ENCODE measurements at places on chromosomes 5 and 9.

DNA sequence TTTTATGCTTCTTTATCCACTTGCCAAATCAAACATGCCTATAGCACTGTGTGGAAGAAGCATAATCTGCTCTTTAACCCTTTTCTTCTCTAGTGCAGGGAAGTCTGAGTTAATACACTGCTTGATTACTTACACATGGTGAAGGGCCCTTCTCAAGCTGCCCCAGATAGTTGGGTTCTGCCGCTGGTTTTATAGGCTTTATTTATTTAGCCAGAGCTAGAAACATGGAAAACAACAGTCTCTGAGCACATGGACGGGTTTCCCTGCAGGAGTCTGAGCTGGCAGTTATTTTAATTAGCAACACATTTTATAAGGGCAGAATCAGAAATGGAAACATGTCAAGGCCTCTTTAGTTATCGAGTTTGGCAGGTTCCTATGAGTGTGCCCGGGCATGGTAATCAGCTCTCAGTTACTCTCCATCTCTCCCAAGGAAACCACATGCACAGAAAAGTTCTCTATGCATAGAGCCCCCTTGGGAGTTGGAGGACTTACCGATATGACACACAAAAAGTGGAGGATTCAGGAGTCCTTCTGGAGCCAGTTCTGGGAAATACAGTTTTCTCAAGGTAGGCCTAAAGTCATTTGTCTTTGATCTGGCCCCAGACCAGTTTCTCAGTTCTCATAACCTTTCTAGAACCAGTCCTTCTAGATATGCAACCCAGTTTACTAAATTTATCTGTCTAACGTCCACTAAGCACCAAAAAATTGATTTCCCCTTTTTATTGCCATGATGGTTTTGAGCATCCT lies 564.8 kb downstream of the ACTL7B start:
- DNase-seq: no peak

DNA sequence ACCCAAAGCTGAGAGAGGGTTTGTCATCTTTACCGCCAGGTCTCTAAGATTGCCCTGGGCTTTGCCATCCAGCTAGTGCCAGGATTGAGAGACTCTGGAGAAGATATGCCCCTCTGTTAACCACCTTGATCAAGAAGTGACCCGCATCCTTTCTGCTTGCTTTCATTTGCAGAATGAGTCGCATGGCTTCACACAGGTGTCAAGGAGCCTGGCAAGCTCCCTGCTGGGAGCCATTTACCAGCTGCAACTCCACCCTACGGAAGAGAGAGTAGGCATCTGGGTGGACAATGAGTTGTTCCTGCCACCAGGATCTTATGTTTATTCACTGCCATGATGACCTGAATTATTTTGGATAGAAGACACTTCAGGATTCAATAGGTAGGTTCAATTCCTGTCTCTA lies 43.0 kb downstream of the HSD17B3 start:
- no peak for DNase-seq

GRCh38 chr9:134707031-134707680 lies 65.6 kb downstream of the COL5A1 start:
- DNase-seq: no peak

- no peak for DNase-seq
These were observed 627.3 kb upstream of the NUDT12 start for GRCh38 chr5:104189909-104190308.

DNA sequence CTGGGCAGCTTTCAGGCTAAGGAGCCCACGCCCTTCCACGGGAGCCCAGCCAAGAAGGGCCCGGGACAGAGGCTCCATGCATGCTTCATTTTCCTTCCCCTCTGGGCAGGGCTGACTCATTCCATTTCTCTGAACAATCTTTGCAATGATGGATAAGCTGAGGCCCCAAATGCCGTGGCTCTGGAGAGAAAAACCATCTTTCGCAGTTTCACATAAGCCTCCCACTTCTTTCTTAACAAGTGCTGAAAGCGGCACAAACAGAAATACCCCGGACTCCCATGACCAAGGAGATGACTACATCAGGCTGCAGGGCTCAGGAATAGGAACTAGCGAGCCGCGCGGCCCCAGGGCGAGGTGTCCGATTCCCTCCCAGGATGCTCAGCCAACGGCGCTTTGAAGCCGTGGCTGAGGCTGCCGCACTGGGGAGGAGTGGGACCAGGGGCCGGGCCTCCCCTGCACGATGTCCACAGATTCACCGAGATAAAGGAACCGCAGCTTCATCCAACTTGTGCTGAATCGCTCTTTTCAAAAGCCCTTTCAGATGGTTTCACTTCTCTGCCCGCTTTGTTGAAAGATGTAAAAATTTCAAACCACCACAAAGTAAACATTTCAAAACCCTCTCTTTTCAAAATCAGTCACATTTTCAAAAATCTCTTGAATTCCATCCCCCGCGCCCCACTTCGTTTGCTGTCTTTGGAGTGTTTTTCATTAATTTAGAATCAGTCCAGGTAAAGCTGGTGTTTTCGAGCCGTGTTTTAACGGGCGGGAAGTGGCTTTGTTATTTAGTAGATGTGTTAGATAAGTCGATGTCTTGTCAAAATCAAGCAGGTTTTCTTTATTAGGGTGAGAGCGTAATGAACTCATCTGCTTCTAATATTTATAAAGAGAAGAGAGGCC lies 96.5 kb upstream of the LMX1B start:
- DNase-seq: no peak

- DNase-seq: no peak
These were observed 14.5 kb downstream of the SURF6 start for GRCh38 chr9:133321411-133321935.

- no peak for DNase-seq
These were observed 90.0 kb upstream of the NIPBL start for GRCh38 chr5:36786448-36787012.

GRCh38 chr9:38431116-38431515 lies 6.9 kb upstream of the IGFBPL1 start:
- no peak for DNase-seq

GRCh38 chr5:65482296-65482735 lies 596 bp upstream of the ADAMTS6 start:
- DNase-seq: no peak

GRCh38 chr9:125707472-125707804 lies 430 bp upstream of the MAPKAP1 start:
- no peak for DNase-seq

DNA sequence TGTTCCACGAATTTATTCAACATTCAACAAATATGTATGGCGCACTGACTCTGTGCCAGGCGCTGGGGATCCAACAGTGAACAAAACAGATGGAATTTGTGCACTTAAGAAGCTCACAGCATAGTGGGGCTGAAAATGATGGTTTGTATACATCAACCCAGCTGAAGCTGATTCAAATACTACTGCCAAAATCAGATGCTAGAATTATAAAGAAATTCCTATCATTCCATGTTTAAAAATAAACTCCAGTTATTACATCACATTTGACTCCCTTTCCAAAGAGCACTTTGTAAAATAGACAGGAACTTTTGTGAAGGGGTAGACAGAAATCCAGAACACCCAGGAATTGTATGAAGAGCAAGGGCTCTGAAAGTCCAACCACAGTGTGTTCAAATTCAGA lies 54.1 kb downstream of the ZNF608 start:
- DNase-seq: no peak

- DNase-seq: no peak
These were observed 209.3 kb downstream of the DAB2IP start for GRCh38 chr9:121860744-121861143.

DNA sequence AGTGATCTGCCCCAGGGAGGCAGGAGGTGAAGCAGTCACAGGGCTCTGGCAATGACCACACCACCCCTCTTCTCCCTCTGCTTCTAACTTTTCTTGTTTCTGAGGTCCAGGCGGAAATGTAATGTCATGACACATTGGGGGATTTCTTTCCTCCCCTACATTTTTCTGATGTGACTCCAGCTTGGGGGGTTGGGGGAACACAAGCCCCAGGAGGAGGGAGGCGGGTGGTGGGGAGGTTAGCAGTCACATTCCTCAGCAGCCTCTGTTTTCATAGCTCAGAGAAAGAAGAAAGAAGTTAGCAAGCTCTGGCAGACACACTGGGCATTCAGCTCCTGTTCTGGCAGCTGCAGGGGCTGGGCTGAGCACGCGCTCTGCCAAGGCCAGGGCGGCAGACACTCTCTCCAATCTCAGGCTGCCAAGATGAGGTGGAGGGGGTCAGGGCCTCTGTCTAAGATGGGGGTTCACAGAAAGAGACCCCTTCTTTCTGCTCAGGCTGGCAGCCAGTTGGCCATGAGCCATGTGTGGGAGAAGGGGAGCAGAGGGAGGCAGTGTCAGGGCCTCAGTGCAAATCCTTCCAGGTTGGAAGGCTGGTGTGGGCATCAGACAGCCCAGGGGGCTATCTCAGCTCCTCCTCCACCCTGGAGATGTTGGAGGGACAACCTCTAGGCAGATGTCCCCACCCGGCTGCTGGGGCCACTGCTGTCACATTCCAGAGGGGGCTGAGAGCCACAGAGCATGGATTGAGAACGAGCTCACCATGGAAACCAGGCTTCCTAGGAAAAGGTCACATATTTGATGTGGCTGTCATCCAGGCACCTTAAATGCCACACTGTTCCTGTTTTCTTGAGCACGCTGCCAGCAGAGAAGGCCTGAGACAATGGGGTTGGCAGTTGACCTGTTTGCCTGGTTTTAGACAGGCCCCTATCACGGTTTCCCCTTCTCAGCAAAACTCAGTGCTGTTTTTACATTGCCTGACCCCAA lies 20.1 kb upstream of the PFDN1 start:
- peak; percentile 70 for DNase-seq
